CD8-positive, alpha-beta memory T cell (primary cell): ENCODE measurements at places on chromosomes 16 and 17. TPM values are rescaled to one million over a fixed set of nuclear protein-coding genes. Genes with fewer than 3 reads are reported as not detected.
A peak's percentile ranks its signal among the peaks of the same experiment; 100 is the strongest.

- H3K4me1 ChIP-seq, result no peaks in the 10 kb centered on the region
- H3K27ac ChIP-seq, result no peak overlapping the region
- no peak for DNase-seq
- no peak overlapping the region for H3K4me3 ChIP-seq
- H3K36me3 ChIP-seq, result no peaks in the 10 kb centered on the region
Measured at GRCh38 chr17:9116311-9116835, 95.1 kb downstream of the NTN1 start.

- no peaks in the 10 kb centered on the region for H3K4me1 ChIP-seq
- H3K4me3 ChIP-seq, result no peak overlapping the region
- no peak for DNase-seq
- H3K36me3 ChIP-seq, result peaks cover 13% of the 10 kb centered on the region
- H3K27me3 ChIP-seq, result no peaks in the 10 kb centered on the region
Measured at GRCh38 chr16:27520982-27521673, 28.6 kb downstream of the GTF3C1 start.

DNA sequence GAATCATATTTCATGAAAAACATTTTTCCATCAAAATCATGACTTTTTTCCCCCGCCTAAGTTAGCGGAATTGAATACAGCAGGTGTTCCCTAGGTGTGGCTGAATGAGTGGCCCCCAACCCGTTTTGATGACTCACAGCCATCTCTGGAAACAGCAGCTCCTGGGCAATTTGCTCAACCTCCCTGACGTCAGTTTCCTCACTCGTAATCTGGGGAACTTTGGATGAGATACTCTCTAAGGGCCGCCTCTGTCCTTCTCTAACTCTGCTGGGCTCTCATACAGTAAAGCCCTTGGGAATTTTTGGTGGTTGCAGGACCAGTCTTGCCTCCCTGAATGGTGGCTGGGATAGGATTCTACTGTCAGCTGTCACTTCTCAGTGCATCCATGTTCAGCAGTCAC is 11.6 kb upstream of the NTN1 start:
- H3K36me3 ChIP-seq, result no peaks in the 10 kb centered on the region
- no peak overlapping the region for H3K4me3 ChIP-seq
- no peak overlapping the region for H3K27ac ChIP-seq
- DNase-seq, result no peak

DNA sequence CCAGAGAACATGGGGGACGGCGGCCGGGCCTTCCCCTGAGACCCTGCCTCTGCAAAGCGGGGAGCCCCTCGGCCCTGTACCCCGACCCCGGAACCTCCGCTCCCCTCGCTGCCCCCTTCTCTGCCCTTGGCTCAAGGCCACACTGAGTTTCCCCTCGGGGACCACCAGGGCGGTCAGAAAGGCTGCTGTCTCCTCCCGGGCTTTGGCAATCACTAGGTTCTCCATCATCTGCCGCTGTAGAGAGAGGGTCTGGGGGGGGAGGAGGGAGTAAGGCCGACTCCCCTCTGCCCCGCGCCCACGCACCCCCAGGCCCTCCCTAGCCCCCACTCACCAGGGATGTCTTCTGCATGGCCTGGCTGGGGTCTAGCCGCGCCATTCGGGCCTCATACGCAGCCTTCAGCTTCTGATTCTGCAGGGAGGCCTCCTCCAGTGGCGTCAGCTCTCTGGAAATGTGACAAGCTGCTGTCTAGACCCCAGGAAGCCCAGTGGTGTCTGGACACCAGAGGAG is 8.4 kb downstream of the VPS9D1 start:
- peaks cover 10% of the 10 kb centered on the region for H3K4me1 ChIP-seq
- no peaks in the 10 kb centered on the region for H3K36me3 ChIP-seq
- H3K27me3 ChIP-seq, result no peaks in the 10 kb centered on the region
- DNase-seq, result no peak
- H3K4me3 ChIP-seq, result peak overlapping the region; percentile 43
- peak overlapping the region; percentile 43 for H3K27ac ChIP-seq

- no peak overlapping the region for H3K27ac ChIP-seq
- H3K4me1 ChIP-seq, result peaks cover 8% of the 10 kb centered on the region
- DNase-seq, result no peak
- H3K36me3 ChIP-seq, result no peaks in the 10 kb centered on the region
- H3K4me3 ChIP-seq, result no peak overlapping the region
- peaks cover 10% of the 10 kb centered on the region for H3K27me3 ChIP-seq
Measured at GRCh38 chr17:50028736-50029120, 27.2 kb upstream of the ITGA3 start.

DNA sequence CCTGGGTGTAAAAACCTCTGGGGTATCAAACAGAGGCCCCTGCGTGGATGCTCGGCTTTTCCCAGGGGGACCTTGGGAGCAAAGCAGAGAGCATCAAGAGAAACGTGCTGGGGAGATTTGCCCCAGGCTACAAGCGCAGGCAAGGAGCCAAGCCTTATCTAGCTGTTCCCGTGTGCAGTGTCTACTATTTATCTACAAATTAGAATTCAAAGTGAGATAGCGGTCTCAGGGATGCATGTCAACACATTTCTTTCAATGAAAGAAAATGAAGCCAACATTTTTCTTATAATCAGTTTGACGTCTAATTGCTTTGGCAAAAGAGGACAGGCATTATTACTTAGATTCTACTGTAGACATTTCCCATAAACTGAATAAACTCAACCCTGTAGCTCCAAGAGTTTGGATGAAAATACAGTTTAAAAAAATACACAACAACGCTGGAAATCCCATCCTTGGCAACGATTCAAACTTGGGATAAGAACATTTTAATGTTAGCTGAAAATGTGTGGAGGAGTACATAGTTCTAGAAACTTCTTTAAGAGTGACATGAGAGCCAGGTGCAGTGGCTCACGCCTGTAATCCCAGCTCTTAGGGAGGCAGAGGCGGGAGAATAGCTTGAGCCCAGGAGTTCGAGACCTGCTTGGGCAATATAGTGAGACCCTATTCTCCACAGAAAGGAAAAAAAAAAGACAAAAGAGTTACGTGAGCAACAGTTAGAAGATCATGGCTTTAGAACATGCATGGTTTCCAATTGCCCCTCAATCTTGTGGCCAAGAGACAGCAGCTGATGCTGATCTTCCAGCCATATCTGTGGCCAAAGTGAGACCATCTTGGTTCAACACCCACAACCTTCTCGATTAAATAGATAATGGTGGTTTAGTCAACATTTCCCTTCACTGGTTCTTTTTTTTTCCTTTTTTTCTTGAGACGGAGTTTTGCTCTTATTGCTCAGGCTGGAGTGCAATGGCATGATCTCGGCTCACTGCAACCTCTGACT is 7.2 kb downstream of the SPNS3 start:
- DNase-seq, result no peak
- no peak overlapping the region for H3K27ac ChIP-seq
- no peaks in the 10 kb centered on the region for H3K27me3 ChIP-seq
- H3K4me3 ChIP-seq, result no peak overlapping the region
- peaks cover 5% of the 10 kb centered on the region for H3K4me1 ChIP-seq

DNA sequence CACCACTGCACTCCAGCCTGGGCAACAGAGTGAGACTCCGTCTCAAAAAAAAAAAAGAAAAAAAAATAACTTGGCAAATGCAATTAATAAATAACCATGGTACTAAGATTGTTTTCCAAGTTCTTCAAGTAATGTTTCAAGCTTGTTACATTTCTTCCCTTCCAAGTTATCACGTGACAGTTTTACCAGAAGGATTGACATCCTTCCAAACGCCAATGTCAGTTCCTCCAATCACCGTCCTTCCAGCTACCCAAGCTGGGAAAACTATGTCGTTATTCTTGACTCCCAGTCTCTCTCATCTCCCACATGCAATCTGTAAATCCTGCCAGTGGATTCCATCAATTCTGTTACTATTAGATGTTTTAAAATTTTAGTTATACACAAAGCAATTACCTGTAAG is 3.9 kb upstream of the PHAF1 start:
- no peaks in the 10 kb centered on the region for H3K36me3 ChIP-seq
- H3K4me1 ChIP-seq, result peaks cover 13% of the 10 kb centered on the region
- H3K27ac ChIP-seq, result no peak overlapping the region
- no peaks in the 10 kb centered on the region for H3K27me3 ChIP-seq
- DNase-seq, result no peak
- H3K4me3 ChIP-seq, result no peak overlapping the region

DNA sequence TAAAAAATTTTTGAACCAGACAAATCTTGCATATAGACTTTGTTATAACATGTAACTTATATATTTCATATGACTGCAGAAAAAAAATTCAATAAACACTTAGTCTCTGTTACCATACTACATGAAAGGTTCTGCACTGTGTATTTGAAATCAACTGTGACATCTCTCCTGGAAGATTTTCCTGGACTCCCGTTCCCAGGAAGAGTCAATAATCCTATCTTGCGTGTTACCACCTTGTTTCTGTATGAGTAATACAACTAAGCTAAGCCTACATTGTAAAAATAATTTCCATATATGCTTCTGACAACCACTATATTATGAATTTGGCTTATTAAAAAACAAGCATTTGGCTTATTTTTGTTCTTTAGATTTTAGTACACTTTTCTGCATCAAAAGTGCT is 665.6 kb upstream of the SOX9 start:
- no peaks in the 10 kb centered on the region for H3K27me3 ChIP-seq
- DNase-seq, result no peak
- no peaks in the 10 kb centered on the region for H3K36me3 ChIP-seq

DNA sequence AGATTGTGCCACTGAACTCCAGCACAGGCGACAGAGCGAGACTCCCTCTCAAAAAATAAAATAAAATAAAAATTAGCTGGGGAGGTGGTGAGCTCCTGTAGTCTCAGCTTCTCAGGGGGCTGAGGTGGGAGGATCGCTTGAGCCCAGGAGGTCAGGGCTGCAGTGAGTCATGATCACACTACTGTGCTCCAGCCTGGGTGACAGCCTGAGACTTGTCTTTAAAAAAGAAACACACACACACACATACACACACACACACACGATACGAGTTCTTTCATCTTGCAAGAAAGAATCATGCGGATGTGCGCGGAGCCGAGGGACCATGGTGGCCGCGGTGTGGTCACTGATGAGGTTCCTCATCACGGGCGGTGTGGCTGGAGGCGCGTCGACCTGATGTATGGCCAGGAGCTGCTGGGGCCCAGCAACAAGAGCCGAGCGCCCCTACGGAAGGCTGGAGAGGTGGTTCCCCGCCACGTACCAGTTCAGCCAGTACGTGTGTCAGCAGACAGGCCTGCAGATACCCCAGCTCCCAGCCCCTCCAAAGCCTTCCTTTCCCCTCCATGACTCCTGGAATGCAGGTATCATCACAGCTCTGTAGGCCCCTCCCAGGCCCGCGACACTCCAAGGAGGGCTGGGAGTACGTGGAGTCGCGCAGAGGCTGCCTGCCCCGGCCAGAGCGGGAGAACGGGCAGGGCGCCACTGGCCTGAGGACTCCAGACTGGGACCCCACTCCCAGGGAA is 20.7 kb downstream of the NXN start:
- H3K27me3 ChIP-seq, result no peaks in the 10 kb centered on the region
- H3K4me3 ChIP-seq, result no peak overlapping the region
- no peaks in the 10 kb centered on the region for H3K36me3 ChIP-seq
- no peaks in the 10 kb centered on the region for H3K4me1 ChIP-seq

- no peak overlapping the region for H3K27ac ChIP-seq
- H3K4me3 ChIP-seq, result no peak overlapping the region
- no peak for DNase-seq
- H3K36me3 ChIP-seq, result no peaks in the 10 kb centered on the region
- H3K27me3 ChIP-seq, result no peaks in the 10 kb centered on the region
Measured at GRCh38 chr16:9738690-9739089, 443.5 kb downstream of the GRIN2A start.

- no peak for DNase-seq
- no peaks in the 10 kb centered on the region for H3K36me3 ChIP-seq
- H3K4me1 ChIP-seq, result peaks cover 7% of the 10 kb centered on the region
- H3K27me3 ChIP-seq, result no peaks in the 10 kb centered on the region
- no peak overlapping the region for H3K27ac ChIP-seq
- H3K4me3 ChIP-seq, result no peak overlapping the region
Measured at GRCh38 chr17:27566671-27567562, 64.1 kb upstream of the LGALS9 start.

DNA sequence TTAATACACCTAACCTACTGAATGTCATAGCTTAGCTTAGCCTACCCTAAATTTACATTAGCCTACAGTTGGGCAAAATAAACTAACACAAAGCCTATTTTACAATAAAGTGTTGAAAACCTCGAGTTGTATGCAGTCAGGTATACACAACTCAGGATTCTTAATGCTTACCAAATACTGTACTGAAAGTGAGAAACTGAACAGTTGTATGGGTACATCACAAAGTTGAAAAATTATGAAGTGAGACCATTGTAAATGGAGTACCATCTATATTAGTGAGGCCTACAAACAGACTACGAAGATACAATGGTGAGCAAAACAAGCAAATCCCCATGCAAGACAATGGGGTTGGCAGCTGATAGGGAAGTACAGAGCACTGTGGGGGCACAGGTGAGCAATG is 79.7 kb downstream of the VAT1L start:
- no peak overlapping the region for H3K4me3 ChIP-seq
- H3K27ac ChIP-seq, result no peak overlapping the region
- H3K27me3 ChIP-seq, result no peaks in the 10 kb centered on the region
- no peaks in the 10 kb centered on the region for H3K36me3 ChIP-seq
- no peak for DNase-seq
- no peaks in the 10 kb centered on the region for H3K4me1 ChIP-seq

GRCh38 chr17:2980904-2981246 is 82.5 kb downstream of the OR1D5 start:
- H3K27ac ChIP-seq, result no peak overlapping the region
- peaks cover 10% of the 10 kb centered on the region for H3K36me3 ChIP-seq
- no peaks in the 10 kb centered on the region for H3K4me1 ChIP-seq

GRCh38 chr17:64575431-64575830 is 68.7 kb downstream of the CEP95 start:
- no peak for DNase-seq
- H3K4me3 ChIP-seq, result no peak overlapping the region
- H3K27me3 ChIP-seq, result no peaks in the 10 kb centered on the region
- H3K4me1 ChIP-seq, result peaks cover 6% of the 10 kb centered on the region
- no peak overlapping the region for H3K27ac ChIP-seq
- H3K36me3 ChIP-seq, result peaks cover 20% of the 10 kb centered on the region

DNA sequence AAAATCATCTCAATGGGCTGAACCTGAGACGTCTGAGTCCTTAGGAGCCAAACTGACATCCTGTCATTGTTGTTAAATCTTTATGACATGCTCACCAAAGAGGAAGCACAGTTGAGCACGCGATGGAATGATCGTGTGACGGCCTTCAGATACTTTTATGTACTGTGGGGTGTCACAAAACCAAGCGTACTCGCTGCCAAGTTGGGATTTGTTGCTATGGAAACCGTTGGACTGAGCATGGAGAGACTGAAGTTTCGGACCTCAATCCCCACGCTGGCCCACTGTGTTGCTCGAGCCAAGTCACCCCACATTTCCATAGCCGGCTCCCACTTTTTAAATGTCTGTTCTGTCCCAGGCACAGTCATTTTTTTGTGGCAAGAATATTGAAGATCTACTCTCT is 222.8 kb upstream of the SDK2 start:
- H3K27me3 ChIP-seq, result no peaks in the 10 kb centered on the region
- H3K27ac ChIP-seq, result no peak overlapping the region
- H3K4me3 ChIP-seq, result no peak overlapping the region
- DNase-seq, result no peak
- no peaks in the 10 kb centered on the region for H3K36me3 ChIP-seq
- H3K4me1 ChIP-seq, result no peaks in the 10 kb centered on the region

GRCh38 chr16:23378921-23379320 is 74.1 kb downstream of the COG7 start:
- H3K36me3 ChIP-seq, result no peaks in the 10 kb centered on the region
- DNase-seq, result no peak
- no peak overlapping the region for H3K4me3 ChIP-seq
- no peak overlapping the region for H3K27ac ChIP-seq

MILR1 gene
- 0.69 TPM for total RNA-seq

CRYBA1 gene
- not detected for total RNA-seq

DHX38 gene
- total RNA-seq, result 93.6 TPM

FOXN1 gene
- not detected for total RNA-seq

C16orf92 gene
- total RNA-seq, result not detected

TEX19 gene
- total RNA-seq, result not detected
